ENCODE measurements at places on chromosomes 2 and 18.

DNA sequence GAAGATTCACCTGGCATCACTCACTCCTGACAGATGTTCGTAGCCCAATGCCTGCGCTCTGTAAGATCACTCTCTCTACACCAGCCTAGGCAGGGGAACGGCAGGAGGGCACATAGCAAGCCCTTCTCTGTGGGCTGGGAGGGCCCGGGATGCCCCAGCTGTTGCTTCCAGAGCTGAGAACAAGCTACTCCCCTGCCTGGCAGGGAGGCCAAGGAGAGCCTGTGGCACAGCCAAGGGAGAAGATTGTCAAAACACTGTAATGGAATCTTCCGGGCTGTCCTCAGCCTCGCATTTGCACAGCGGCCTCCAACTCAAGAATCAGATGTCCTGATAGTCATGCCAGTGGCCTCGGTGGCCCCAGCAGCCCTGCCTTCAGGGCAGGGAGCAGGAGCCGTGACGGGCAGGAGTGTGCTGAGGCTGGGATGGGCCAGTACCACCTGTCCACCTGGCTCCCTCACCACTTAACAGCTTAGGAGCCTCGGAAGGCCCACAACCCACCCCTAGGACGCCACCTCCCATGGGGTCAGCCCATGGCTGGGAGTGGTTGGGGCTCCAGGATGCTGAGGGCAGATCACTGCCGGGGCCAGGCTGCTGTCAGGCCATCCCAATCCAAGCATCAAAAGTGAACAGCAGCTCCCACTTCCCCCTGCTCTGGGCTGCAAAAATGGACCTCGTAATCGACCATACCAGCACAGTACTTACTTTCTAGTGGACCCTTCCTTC, 21.9 kb upstream of the SLC35F6 start:
- no peak for DNase-seq

GRCh38 chr2:238142382-238143205, 4.1 kb downstream of the KLHL30 start:
- DNase-seq, result no peak

- no peak for DNase-seq
Observed at GRCh38 chr2:159912580-159912979, 114.6 kb upstream of the CD302 start.

- peak; percentile 45 for DNase-seq
Observed at GRCh38 chr18:21134895-21135294, 23.3 kb upstream of the ROCK1 start.

DNA sequence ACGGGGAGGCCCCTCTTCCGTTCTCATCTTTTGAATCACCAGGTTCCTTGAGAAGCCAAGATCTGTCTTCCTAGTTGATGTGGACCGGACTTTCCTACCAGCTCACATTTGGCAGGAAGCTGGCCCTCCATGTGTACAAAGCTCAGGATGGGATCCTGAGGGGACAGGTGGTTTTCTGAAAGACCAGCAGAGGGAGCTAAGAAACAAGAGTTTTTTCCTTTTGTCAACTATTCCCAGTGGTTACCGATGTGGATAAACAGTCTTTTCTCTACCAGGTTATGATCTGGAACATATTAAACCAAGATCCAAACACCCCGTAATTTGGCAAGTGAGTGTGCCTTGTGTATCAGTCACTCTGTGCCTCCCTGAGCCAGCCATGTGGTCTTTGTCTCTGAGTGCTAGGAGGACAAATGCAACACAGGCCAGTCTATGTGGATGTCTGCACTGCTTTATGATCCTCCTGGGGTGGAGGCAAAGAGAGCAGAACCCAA, 25.1 kb upstream of the ARHGAP25 start:
- peak; percentile 67 for DNase-seq

DNA sequence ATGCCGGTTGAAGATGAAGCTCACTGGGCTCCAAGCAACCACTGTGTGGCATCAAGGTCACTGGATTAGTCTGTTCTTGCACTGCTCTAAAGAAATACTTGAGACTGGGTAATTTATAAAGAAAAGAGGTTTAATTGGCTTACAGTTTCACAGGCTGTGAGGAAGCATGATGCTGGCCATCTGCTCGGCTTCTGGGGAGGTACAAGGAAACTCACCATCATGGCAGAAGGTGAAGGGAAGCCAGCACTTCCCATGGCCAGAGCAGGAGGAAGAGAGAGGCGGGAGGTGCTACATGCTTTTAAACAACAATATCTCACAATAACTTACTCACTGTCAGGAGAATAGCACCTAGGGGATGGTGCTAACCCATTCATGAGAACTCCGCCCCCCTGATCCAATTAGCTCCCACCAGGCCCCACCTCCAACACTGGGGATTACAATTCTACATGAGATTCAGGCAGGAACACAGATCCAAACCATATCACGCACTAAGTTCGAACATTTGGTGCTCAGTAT, 109.7 kb upstream of the MGAT5 start:
- peak; percentile 29 for DNase-seq

GRCh38 chr2:56224316-56224715, 40.5 kb downstream of the CCDC85A start:
- DNase-seq, result no peak

DNA sequence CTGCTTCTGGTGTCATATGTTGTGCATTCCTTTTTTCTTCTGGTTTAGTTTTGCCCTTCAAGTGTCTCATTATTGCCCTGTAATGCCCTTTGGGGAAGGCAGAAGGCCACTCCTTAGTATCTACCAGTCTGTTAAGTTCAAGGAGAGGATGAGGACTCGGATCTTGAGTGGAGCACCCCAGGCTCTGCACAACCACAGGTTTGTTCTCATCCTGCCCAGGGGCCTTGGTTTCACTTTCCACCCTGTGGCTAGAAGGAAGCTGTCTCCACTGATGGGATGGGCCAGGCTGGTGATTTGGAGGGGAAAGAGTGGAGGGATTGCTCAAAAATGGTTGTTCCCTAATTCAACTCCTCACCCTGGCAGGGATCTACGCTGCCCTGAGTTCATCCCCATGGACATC, 30.2 kb upstream of the RAB11FIP5 start:
- DNase-seq, result no peak

- no peak for DNase-seq
Observed at GRCh38 chr18:23719634-23720201, 30.5 kb downstream of the LAMA3 start.

- peak; percentile 55 for DNase-seq
Observed at GRCh38 chr2:203648273-203648672, 58.2 kb upstream of the CD28 start.

- DNase-seq, result no peak
Observed at GRCh38 chr2:174027956-174028355, 62.8 kb upstream of the SP3 start.

- DNase-seq, result no peak
Observed at GRCh38 chr2:47386551-47386950, 16.4 kb upstream of the MSH2 start.

GRCh38 chr2:45361666-45362065, 249.4 kb downstream of the SRBD1 start:
- no peak for DNase-seq

DNA sequence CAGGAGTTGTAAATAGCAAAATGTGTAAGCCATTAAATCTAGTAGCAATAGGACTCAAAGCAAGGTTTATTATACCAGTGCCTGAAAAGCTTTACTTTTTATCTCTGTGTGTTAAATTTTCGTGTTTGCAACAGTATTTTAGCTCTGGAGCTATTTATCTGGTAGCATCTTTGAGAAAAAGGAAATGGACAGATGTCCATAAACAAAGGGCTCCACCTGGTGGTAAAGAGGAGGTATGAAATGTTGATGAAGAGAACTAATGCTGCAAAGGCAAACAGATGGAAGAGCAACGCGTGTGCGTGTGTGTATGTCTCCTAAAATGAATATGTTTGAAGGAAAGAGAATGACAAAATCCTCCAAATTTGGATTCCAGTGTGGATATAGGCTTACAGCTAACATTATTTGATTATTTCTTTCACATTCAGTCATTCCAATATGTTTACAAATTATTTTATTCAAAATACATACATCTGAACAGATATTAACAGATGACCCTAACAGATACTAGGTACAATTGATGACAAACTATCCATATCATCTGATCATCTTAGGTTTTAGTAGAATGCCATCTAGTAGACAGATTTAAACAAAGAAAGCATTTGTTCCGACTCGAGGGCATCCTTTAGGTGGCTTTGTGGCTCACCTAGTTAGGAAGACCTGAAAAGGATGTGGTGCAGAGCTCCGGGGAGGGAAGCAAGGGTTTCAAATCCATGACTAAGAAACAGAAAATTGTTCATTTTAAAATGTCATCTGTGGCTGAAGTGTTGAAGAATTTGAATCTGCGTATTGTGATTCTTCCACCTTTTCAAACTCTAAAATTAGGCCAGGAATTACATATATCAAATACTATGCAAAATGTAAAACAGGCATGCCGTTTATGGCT, 383.3 kb downstream of the MTX2 start:
- peak; percentile 79 for DNase-seq

DNA sequence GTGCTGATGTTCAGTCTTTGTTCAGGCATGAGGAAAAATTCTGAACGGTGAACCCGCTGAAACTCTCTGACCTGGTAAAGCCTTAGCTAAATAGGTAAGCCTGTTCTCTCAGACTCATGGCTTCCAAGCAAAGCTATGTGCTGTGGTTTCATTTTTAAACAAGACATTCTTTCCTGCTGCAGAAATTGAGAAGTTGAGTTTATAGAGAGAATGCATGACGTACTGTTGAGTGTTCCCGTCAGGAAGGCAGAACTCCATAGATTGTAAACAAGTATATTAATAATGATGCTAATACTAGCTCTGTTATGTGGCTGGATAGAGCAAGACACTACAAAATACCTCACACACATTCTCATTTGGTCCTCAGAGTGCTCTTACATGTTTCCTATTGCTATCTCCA, 424.0 kb upstream of the CRIM1 start:
- DNase-seq, result no peak

GRCh38 chr18:55240978-55241377, 281.7 kb upstream of the CCDC68 start:
- DNase-seq, result no peak
